Stimulated activated CD4-positive, alpha-beta T cell treated with anti-CD3 and anti-CD28 coated beads, Interleukin-1b, Interleukin-23, amount 100 ng/mL, for 1 hour (primary cell): ENCODE measurements at places on chromosomes 12 and 14.

DNA sequence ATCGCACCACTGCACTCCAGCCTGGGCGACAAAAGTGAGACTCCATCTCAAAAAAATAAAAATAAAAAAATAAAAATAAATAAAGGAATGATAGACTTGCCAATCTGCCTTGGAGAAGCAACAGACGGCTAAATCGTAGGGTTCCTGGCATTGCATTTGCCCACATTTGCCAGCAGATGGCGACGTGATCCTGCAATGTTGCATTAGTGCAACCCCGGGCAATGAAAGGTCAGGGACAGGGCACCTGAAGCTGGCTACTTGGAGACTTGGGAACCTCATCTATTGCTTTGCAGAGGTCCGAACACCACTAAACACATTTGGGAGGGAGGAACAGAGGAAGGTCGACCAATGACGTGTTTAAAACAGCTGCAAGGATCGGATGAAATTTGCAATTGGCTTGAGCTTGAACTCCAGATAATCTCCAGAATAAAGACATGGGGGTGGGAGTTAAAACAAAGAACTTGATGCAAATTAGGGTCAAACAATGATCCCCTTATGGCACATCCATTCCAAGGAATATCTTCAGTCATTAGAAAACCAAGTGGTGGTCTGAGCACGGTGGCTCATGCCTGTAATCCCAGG lies 34.6 kb downstream of the SPRING1 start:
- DNase-seq, result peak; percentile 47

DNA sequence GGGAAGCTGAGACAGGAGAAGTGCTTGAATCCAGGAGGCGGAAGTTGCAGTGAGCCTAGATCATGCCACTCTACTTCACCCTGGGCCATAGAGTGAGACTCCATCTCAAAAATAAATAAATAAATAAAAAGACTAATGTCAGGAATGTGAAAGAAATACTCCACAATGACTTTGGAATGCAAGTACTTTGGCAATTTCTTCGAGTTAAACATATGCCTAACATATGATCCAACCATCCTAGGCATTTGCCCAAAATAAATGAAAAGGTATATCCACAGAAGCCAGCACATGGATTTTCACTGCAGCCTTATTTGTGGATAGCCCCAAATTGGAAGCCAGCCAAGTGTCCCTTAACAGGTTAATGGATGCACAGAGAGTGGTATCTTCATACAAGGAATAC lies 357.9 kb upstream of the TMEM132C start:
- DNase-seq, result no peak

DNA sequence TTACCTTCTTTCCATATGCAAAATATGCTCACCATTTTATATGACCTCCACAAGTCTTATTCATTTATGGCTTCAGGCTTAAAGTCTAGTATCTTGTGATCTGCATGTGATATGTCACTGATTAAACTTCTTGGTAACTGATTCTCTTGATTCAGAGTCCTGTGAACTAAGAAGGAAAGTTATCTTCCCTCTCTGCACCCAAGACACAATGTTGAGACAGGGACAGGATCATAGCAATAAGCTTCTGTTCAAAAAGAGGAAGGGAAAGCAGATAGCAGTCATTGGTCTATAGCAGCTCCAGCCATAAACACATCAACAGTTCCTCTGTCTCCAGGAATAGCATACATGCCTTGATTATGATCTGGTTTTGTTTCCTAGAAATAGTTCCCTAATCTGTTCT lies 103.1 kb downstream of the UNC79 start:
- no peak for DNase-seq

GRCh38 chr14:82134411-82134810 lies 600.8 kb upstream of the SEL1L start:
- DNase-seq, result no peak

GRCh38 chr14:50875359-50876070 lies 3.7 kb downstream of the ABHD12B start:
- no peak for DNase-seq

DNA sequence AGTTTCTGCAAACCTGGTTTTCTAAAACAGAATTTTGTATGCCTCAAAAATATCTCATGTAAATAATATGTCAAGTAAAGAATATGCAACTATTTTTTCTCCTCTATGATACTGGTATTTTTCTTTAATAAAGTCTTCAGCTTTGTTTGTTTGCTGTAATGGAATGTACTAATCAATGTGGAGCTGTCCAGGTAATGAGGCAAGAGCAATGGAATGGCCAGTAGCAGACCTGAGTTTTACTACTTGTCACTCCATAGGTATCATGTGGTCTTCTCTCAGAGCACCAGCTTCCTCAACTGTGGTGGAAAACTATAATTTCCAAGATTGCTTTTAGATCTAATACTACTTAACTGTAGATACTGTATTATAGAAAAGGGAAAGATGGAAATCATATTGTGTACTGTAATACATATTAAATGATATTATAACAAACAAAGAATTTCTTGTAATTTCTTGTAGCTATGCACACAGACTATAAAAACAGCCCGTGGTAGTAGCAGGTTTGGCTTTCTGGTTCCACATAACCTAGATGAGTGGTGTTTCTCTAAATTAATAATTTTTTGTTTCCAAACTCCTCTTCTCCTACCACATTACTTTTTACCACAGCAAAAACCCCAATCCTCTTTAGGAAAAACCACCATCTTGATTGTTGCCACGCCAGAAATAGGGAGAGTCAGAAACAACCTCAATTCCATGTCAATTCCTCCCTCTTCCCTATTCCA lies 70.6 kb downstream of the KIF21A start:
- DNase-seq, result no peak

DNA sequence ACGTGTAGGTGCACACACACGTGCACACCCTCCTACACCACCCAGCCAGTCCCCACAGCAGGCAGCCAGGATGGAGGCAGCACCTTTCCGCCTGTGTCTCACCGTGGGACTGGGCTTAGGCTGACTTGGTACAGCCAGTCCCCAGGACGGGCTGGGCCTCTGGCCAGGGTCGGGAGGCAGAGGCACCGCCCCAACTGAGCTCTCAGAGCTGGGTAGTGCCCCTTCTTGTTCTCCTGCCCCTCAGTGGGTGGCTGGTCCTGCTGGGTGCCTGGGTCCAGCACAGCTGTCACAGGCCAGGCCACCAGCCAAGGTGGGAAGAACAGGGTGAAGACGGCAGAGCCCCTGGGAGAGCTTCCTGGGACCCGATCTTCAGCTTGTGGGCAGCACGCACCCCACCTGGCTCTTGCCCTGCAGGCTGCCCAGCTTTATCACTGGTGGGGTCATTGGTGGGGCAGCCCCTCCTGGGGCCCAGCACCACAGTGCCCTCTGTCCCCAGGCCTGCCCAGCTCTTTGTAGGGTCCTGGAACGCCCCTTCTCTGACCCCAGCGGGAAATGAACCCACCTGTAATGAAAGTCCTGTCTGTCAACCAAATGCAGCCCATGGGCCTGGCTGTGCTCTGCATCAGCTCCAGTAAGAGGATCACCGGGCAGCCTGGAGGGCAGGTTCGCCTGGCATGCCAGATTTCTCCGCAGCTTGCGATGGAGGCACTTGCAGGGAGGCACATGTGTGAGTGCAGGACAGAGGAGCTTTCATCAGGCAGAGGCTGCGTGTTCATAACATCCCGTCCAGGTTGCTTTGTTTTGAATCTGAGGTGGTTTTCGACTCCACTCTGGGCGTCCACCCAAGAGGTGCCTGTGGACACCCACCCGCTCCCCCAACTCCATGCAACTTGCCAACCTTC lies 14.7 kb downstream of the CDCA4 start:
- DNase-seq, result no peak

GRCh38 chr14:92033906-92034687 lies 5.8 kb downstream of the TRIP11 start:
- no peak for DNase-seq

DNA sequence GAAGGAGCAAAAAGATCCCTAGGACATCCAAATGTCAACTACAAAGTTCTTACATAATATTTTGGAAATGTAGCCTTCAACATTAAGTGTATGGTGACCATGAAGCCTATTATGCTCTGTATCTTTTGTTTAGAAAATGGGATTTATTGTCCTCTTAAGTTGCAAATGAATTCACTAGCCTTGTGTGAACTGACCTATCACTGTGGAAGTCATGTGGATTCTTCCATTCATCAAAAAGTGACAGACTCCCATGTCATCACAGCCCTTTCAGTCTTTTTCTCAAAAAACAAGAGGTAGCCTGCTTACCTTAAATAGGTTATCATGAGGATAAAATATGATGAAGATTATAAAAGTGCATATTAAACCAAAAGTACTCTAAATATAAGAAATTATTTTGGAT lies 179.9 kb downstream of the GRIP1 start:
- no peak for DNase-seq

DNA sequence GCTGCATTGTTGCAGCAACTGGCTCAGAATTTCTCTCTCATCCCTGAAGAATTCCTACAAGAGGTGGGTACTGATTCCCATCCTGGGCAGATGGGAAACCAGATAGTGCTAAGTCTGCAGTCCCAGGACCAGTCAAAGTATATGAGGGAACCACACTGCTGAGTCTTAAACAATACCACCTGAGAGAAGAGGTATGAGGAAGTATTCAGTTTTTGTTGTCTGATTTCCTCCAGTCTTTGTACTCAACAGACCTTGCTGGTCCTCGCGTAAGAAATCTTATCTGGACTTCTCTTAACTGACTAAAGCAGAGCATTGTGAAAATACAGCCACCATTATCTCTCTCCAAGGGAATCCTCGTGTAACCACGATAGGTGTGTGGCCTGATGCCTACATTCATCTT lies 3.6 kb upstream of the EDDM3A start:
- no peak for DNase-seq

- DNase-seq, result no peak
Observed at GRCh38 chr12:22163594-22163993, 117.6 kb downstream of the CMAS start.

- DNase-seq, result no peak
Observed at GRCh38 chr12:112282920-112283319, 99.3 kb downstream of the HECTD4 start.

- no peak for DNase-seq
Observed at GRCh38 chr12:110102255-110102654, 21.9 kb upstream of the IFT81 start.

- DNase-seq, result no peak
Observed at GRCh38 chr12:19008102-19008501, 121.4 kb upstream of the PLEKHA5 start.

DNA sequence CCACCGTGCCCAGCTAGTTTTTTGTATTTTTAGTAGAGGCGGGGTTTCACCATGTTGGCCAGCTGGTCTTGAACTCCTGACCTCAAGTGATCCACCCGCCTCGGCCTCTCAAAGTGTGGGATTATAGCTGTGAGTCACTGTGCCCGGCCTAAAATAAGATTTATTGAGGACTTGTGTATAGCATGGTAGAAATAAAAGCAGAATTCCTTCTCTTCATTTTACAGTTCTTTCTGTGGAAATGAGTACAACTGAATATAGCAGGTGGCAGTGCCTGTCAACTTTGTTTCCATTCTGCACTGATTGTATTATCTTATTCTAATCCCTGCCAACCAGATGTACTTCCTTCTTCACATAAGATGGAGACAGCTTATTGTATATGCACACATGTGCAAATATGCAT lies 41.0 kb downstream of the DIP2B start:
- DNase-seq, result no peak

DNA sequence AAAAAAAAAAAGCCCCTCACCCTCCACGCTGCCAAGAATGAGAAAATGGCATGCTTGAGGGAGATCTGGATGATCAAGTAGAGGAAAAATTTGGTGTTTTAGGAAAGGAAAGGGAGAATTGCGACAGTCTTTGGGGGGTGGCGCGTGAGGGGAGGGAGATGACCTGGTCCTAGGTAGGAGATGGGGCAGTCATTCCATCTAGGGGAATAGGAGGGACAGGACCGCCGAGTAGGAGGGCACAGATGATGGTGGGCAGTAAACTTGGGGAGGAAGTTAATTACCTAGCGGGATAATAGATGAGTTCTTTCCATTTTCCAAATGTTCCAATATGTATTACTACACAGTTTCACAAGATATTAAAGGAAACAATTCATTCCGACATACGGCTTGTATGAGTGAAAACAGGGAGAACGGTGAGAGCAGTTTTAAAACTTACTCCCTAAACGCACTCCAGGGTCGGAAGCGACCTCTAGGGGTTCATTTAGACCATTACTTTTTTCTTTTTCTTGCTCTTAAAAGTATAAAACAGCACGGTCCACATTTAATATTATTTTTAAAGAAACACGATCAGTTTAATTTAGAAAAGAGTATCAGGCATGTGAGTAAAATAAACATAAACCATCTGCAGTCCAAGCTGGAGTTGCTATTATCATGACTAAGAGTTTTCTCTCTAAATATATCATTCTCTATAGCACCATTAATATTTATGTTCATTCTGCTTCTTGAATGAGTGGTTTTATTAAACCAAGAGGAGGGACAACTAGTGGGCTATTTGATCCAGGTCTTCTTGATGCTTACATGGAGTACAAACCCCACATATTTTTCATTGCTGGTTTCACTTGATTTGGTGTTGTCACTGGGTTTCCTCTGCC lies 3.0 kb upstream of the FNTB start:
- DNase-seq, result no peak

GRCh38 chr14:30999038-30999773 lies 26.2 kb upstream of the AP4S1 start:
- DNase-seq, result no peak

- DNase-seq, result no peak
Observed at GRCh38 chr12:93989949-93990348, 158.4 kb upstream of the PLXNC1 start.

DNA sequence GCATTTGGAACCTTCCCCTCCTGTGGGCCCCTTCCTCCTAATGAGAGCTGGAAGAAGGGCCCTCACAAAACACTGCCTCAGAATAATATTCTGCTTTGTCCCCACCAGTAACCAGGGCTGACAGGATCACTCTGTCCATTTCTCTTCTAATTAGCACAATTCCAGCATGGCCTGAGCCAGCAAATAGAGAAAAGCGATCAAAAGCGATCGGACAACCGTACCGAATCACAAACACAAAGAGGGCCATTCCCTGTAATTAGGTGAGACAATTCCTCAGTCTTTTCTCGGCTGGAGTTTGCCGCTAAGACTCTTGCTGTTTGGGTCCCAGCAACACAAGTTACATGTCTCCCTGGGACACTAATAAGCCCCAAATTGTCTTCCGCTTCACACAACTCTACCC lies 35.6 kb upstream of the VSX2 start:
- DNase-seq, result no peak

DNA sequence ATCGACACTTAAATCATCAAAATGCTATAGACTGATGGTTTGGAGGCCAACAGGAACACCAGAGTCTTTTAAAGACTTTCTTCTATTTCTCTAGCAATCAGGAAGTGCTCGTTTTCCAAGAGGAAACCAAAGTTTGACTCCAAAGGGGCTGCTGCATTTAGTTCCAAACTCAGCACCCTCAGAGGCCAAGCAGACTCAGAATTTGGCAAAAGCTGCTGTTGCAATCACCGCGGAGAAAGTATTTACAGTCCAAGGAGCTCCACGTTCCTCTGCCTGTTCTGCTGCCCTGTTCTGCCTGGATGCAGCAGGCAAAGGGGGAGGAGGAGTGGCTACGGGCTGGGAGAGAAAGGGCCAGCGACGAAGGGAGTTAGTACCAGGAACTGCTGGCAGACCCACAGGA lies 325.1 kb downstream of the BCL11B start:
- no peak for DNase-seq
